Stimulated activated CD4-positive, alpha-beta T cell treated with anti-CD3 and anti-CD28 coated beads, Interleukin-15, amount 100 ng/mL, for 48 hours (primary cell): ENCODE measurements at places on chromosomes 4 and X.

DNA sequence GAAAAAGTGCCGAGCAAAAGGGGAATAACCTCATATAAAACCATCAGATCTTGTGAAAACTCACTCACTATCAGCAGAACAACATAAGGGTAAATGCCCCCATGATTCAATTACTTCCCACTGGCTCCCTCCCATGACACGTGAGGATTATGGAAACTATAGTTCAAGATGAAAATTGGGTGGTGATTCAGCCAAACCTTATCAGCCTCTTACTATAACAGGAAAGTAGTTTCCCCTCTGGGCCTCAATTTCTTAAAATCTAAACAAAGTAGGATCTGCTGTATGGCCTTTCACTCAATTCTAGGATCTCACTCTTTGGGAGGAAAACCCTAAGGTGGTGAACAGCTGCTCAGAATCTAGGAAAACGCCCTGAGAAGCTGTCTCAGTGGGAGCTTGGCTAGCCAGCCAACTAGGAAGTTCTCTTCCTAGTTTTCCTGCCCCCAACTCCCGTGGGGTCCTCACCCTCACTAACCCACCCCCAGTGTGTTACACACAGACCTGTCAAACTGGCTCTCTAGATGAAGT, 1017.1 kb upstream of the HS3ST1 start:
- no peak for DNase-seq

GRCh38 chr4:56737666-56738065, 56.6 kb upstream of the HOPX start:
- DNase-seq: no peak

DNA sequence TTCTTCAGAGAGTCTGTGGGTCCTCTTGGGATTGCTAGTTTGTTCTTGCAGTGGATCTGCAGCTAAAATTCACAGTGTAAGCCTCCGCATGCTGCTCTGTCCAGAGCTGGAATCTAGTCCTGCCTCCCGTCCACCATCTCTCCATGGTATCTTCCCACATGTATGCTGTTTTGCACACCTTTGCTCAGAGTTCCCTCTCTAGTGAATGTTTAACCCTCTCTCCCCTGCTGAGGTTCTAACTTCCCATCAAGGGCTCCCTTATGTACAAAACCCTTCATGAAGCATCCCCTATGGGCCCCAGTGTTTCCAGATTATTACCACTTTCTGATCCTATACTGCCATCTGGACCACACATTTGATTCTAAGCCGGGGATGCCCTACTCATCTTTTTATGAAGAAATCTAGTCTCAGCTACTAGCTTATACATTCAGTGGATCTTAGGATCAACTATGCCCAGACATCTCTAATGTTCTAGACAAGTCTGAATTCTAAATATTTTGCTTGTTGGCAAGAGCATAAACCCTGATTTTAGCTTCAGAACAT, 157.3 kb downstream of the CPEB2 start:
- DNase-seq: no peak

DNA sequence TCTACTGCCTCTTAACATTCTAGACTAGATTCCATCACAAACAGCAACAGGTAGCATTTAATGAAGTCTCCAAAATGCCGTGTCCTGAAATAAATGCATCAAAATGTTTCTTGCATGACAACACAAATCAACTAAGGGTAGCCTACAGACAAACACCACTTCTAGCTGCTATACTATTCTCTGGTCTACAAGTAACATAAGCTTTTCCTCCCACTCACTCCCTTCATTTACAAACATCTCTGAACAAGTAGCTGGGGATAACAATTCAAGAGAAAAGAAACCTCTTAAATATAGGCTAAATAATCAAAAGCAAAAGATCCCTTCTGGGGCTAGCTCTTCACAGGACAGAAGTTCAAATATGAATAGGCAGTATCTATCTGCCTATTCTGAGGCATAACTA, 20.8 kb downstream of the PPP3CA start:
- no peak for DNase-seq

GRCh38 chrX:81120258-81120935, 81.3 kb downstream of the HMGN5 start:
- no peak for DNase-seq

DNA sequence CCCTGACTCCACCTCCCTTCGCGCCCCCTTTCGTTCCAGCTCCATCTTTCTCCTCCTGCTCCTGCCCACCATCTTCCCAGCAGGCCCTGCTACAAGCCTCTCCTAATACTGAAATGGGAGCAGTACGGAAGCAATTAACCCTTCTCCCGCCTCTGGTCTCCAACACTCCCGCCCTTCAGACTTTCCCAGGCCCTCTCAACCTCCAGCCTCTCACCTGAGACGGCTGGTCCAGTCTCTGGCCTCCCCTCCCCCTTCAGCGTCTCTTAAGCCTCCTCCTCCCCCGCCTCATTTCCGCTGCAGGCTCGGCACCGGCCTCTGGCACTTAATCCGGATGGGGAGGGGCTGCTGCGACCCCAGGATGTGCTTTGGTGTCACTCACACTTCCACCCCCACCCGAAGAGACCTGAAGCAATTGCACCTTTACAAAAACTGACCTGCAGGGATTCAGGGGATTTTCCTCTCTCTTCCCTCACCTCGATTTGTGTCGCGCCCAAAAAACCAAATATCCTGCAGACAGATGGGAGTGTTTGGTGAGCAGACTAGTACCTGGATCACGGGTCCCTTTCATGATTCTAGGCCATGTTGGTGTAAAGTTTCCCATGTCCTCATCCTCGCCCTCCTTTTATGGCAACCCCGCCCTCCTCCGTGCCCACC, 657 bp downstream of the TCEAL8 start:
- peak; percentile 17 for DNase-seq

DNA sequence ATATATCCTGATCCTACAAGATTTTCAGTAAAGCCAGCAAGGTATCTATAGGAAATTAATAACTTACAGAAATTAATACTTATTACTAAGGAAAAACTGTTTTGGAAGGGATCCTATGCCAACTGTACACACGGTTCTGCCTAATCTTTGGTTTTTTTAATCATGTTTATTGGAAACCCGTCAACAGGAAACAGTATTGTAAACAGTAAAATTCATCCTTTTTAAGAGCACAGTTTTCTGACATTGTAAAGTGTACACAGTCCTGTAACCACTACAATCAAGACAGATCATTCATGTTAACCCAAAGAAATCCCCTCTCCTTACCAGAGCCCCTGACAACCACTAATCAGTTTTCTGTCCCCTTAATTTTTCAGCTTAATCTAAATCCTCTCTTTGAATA, 9.9 kb downstream of the ABCG2 start:
- no peak for DNase-seq

DNA sequence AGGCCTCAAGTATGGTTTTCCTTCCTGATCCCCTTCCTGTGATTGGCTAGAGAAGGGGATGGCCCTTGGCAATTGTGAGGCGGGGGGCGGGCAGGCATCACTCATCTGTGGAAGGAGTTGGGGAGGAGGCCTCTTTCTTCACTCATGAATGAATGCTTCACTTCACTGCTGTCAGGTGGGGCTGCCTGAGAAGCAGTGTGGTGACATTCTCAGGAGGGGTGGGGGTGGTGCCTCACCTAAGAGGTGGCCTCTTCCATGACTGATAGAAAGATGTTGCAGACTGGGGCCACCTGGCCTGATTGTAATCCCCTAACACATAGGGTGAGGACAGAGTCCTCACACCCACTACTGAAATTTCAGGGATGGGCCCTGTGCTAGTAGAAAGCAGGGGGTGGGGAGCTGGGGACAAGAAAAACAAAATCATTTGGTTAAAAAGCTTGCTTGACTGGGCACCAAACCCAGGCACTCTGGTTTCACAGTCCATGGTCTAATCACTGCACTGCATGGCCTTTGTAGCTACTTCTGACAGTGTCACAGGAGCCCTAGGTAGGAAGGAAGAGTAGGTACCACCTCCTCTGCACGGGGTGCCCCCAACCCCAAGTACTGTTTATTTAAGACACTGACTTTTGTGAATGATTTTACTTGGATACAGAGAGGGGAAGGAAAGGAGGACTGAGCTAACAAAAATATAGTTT, 5.6 kb upstream of the HOPX start:
- no peak for DNase-seq

DNA sequence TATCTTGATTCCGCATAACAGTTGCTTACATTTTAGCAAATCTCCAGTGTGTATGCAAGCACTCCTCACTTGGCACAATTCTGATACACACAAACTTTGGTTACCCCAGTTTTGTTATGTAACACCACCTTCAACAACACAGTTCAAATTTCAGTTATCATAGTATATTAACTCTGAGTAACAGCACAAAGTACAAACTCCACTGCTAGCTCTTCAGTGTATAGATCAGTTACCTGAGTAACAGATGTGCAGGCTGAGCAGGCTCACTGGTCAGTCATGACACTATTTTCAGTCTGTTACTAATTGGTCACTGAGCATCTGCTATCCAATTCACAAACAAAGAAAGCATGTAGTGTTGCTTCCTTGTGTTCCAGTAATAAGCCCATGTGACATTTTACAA, 55.4 kb downstream of the PKD2 start:
- no peak for DNase-seq

GRCh38 chrX:68999356-68999755, 165.9 kb downstream of the PJA1 start:
- no peak for DNase-seq

GRCh38 chr4:14348506-14348905, 653.8 kb upstream of the CPEB2 start:
- no peak for DNase-seq

DNA sequence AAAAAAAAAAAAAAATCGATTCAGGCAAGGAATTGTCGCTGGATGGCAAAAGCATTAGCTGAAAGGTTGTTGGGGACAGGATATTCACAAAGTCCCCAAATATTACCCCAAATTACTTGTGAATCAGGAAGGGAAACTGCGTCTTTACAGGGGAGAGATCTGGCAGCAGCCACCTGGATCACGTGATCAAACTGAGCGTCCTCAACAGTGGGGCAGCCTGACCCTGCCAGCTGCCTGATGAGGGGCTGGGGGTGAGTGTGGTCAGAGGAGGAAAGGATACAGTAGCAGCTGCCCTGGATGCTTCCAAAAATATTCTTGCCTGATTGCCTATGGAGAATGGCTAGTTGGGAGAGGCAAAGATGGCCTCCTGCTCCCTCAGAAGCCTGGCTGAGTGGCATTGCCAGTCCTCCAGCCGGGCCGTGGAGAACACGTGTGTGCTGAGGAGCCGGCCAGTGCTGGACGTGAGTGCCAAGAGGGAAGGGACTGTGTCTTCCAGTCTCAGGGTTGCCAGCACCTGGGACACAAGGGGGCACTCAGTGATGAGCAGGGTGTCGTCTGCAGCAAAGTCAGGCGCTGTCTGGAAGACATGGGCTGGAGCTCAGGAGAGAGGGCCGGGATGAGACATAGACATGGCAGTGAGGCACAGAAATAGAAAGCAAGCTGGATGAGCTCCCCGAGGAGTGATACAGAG, 3.0 kb upstream of the LAGE3 start:
- no peak for DNase-seq

GRCh38 chr4:124685851-124686250, 26.7 kb downstream of the ANKRD50 start:
- DNase-seq: no peak

- no peak for DNase-seq
Observed at GRCh38 chr4:158484173-158484885, 37.4 kb upstream of the RXFP1 start.

- no peak for DNase-seq
Observed at GRCh38 chr4:1194010-1194900, 21.9 kb upstream of the SPON2 start.

DNA sequence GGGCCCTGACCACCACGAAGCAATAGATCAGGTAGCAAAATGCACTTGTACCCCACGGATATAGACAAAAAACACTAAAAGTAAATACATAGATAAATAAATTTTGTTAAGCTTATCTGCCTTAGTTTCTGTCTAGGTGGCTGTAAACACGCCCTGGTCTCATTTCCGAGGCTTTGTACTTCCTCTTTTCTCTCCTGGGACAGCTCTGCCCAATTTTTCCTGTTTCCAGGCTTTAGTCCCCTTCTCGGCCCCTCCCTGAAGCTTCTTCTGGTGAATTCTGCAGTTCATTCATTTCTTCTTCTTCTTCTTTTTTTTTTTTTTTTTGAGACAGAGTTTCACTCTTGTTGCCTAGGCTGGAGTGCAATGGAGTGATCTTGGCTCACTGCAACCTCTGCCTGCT, 73.4 kb upstream of the STOX2 start:
- no peak for DNase-seq

- no peak for DNase-seq
Observed at GRCh38 chr4:118033148-118034052, 886 bp upstream of the NDST3 start.

DNA sequence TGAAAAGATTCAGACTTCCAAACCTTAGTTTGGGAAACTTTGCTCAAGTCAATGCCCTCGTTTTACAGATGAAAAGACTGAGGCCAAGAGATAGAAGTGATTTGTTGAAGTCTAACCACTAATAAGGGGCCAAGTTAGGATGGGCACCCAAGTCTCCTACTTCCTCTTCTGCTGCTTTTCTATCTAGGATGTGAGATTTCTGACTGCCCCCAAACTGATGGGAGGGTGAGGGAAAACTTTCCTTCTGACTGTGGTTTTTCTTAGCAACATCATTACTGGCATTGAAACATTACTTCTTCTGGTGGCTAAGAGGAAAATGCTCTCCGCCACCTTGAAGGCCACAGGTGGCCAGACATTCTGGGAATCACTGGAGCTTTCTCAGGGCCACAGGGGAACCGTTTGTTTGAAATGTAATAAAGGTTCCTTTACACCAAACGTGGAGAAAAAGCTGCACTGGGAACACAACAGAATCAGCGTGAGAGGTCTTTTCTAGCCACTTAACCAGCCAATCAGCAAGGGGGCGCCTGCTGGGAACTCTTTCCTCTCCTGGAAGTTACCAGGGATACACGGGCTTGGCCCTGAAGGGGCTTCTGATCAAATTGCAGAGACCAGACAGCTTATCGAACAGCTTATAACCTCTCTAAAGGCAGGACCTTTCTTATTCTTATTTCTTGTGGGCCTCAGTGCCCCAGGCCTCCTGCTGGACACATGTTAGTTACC, 115.9 kb upstream of the TEX13D start:
- DNase-seq: no peak

- no peak for DNase-seq
Observed at GRCh38 chr4:30722092-30722358, 1.9 kb downstream of the PCDH7 start.

GRCh38 chrX:63673896-63674295, 111.1 kb downstream of the ARHGEF9 start:
- no peak for DNase-seq

- no peak for DNase-seq
Observed at GRCh38 chr4:82500435-82501153, 61.2 kb downstream of the TMEM150C start.

GRCh38 chr4:33841120-33841519, 2403.2 kb downstream of the ARAP2 start:
- DNase-seq: no peak

DNA sequence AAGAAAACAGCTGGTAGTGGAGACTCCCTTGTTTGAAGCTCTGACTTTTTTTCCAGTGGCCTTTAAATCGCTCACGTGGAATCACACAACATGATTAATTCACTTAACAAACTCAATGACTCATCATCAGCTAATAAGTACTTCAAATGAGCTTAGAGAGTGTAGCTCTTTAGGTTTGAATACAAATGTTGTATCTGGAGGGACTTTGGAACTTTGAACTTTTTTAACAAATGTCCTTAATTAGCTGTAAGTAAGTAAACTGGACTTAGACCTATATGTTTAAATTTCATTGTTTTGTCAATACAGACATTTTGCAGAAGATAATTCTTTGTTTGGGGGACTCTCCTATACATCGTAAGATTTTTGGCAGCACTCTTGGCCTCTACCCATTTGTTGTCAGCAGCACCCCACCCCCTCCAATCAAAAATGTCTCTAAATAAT, 581.1 kb downstream of the SPRY1 start:
- no peak for DNase-seq

GRCh38 chr4:166042510-166043055, 169.5 kb downstream of the TLL1 start:
- DNase-seq: no peak
